ENCODE measurements at places on chromosomes 6 and 20.

- no peak for DNase-seq
- peaks cover 16% of the 10 kb centered on the region for H3K27me3 ChIP-seq
- H3K4me3 ChIP-seq: no peak overlapping the region
Measured at GRCh38 chr6:33746036-33746600, 587 bp downstream of the IP6K3 start.

- no peaks in the 10 kb centered on the region for H3K27me3 ChIP-seq
- no peaks in the 10 kb centered on the region for H3K36me3 ChIP-seq
- DNase-seq: no peak
- H3K4me3 ChIP-seq: no peak overlapping the region
- H3K27ac ChIP-seq: no peak overlapping the region
- H3K4me1 ChIP-seq: no peaks in the 10 kb centered on the region
Measured at GRCh38 chr6:140001005-140001404, 626.6 kb upstream of the CITED2 start.

- DNase-seq: peak; percentile 27
- peak overlapping the region; percentile 94 for H3K4me3 ChIP-seq
- H3K4me1 ChIP-seq: peaks cover 48% of the 10 kb centered on the region
- no peaks in the 10 kb centered on the region for H3K27me3 ChIP-seq
- H3K36me3 ChIP-seq: peaks cover 6% of the 10 kb centered on the region
Measured at GRCh38 chr6:166958926-166959861, 2.8 kb upstream of the RNASET2 start.

GRCh38 chr20:14055127-14055742 is 59.9 kb downstream of the MACROD2 start:
- H3K27me3 ChIP-seq: peaks cover 7% of the 10 kb centered on the region
- no peaks in the 10 kb centered on the region for H3K4me1 ChIP-seq
- DNase-seq: peak; percentile 7
- H3K27ac ChIP-seq: no peak overlapping the region
- H3K36me3 ChIP-seq: no peaks in the 10 kb centered on the region

GRCh38 chr6:119234457-119234856 is 115.1 kb downstream of the MAN1A1 start:
- no peak overlapping the region for H3K27ac ChIP-seq
- peak; percentile 3 for DNase-seq
- no peak overlapping the region for H3K4me3 ChIP-seq
- peaks cover 4% of the 10 kb centered on the region for H3K36me3 ChIP-seq

DNA sequence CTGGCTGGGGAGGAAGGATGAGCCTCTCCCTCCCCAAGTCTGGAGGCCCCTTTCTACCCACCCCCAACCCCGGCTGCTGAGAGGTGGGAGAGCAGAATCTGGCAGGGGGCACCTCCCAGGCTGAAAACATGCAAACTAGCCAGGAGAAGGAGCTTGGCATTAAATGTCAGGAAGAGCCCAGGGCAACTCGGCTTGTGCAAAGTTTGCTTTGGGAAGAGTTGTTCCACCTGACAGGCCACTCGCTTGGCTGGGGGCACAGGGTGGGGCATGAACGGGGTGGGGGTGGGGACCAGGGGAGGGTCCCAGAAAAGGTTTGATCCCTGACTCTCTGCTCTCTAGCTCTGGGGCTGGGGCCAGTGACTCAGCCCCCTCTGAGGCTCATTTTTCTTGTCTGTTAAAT is 3.0 kb downstream of the SPDEF start:
- no peaks in the 10 kb centered on the region for H3K4me1 ChIP-seq
- H3K27me3 ChIP-seq: no peaks in the 10 kb centered on the region
- H3K4me3 ChIP-seq: no peak overlapping the region

DNA sequence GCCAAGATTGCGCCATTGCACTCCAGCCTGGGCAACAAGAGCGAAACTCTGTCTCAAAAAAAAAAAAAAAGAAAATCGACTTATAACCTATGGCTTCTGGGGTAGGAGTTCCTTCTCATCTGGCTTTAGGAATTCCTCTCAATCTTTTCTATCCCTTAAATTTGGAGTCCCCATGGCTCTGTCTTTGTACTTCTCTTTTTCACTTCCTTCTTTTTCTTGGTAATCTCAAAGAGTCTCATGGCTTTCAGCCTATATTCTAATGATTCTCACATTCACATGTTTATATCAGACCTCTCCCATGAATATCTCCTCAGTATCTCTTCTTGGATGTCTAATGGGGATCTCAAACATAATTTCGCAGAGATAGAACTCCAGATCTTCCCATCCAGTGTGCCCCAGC is 42.8 kb upstream of the RALGAPA2 start:
- H3K36me3 ChIP-seq: no peaks in the 10 kb centered on the region
- no peak for DNase-seq
- H3K27ac ChIP-seq: no peak overlapping the region
- peaks cover 20% of the 10 kb centered on the region for H3K27me3 ChIP-seq
- peaks cover 9% of the 10 kb centered on the region for H3K4me1 ChIP-seq
- H3K4me3 ChIP-seq: no peak overlapping the region

- DNase-seq: peak; percentile 29
- H3K4me3 ChIP-seq: no peak overlapping the region
- H3K27ac ChIP-seq: no peak overlapping the region
- H3K4me1 ChIP-seq: no peaks in the 10 kb centered on the region
- no peaks in the 10 kb centered on the region for H3K36me3 ChIP-seq
Measured at GRCh38 chr6:29531668-29532067, 27.9 kb downstream of the UBD start.

- H3K27ac ChIP-seq: no peak overlapping the region
- peak; percentile 55 for DNase-seq
- H3K4me1 ChIP-seq: peaks cover 4% of the 10 kb centered on the region
- H3K4me3 ChIP-seq: peak overlapping the region; percentile 9
- no peaks in the 10 kb centered on the region for H3K36me3 ChIP-seq
- peaks cover 79% of the 10 kb centered on the region for H3K27me3 ChIP-seq
Measured at GRCh38 chr20:56343861-56344381, 14.9 kb upstream of the FAM210B start.

DNA sequence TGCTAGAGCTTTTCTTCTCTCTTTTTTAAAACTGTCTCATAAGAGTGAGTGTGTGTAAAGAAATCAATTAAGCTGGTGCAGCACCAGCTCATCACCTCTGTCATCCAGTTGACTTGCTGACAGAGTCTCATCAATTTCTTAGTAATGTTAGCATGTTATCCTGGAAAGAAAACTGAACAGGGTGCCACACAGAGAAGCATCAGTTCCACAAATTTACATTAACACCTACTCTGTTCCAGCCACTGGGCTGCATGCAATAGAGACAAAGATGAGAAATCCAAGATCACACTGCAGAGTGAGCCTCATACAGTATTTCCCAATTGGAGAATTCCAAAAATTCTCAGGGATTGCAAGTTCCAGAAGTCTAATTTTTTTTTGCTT is 207.0 kb upstream of the CITED2 start:
- peaks cover 20% of the 10 kb centered on the region for H3K27me3 ChIP-seq
- no peak for DNase-seq
- no peak overlapping the region for H3K4me3 ChIP-seq
- no peaks in the 10 kb centered on the region for H3K36me3 ChIP-seq
- H3K27ac ChIP-seq: no peak overlapping the region

GRCh38 chr20:61757678-61758563 is 307.8 kb downstream of the TAF4 start:
- DNase-seq: no peak
- H3K27ac ChIP-seq: no peak overlapping the region

GRCh38 chr6:20129290-20130088 is 82.8 kb downstream of the MBOAT1 start:
- H3K4me1 ChIP-seq: peaks cover 5% of the 10 kb centered on the region
- no peaks in the 10 kb centered on the region for H3K27me3 ChIP-seq
- DNase-seq: no peak
- no peak overlapping the region for H3K4me3 ChIP-seq
- no peak overlapping the region for H3K27ac ChIP-seq
- H3K36me3 ChIP-seq: no peaks in the 10 kb centered on the region

DNA sequence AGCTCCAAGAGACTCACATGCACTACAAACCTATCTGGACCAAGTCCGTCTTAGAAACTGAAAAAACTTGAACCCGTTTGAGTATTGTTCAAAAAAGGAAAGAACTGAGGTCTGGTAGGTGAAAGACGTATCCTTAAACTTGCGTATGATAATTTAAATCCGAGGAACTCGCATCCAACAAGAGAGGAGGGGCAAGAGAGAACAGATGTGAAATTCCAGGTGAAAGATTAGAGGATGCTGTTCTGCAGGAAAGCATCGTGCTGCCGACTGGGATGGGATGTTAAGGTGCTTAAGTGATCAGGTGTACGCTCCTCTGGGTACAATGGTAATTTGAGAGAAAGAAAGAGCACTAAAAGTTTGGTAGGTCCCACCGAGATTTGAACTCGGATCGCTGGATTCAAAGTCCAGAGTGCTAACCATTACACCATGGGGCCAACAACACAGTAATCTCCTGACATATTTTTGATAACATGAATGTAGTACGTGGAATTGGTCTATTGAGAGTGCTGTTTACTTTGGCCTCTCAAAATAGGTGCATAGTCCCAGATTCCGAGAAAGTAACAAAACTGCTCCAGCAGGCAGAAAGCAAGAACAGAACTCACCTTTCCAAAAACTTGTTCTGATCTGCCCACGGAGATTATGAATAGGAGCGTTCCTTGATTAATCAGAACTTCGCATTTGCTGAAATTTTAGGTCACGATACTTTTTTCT is 53.5 kb upstream of the BTN3A2 start:
- H3K27ac ChIP-seq: peak overlapping the region; percentile 99
- H3K36me3 ChIP-seq: peaks cover 3% of the 10 kb centered on the region
- no peaks in the 10 kb centered on the region for H3K27me3 ChIP-seq
- DNase-seq: peak; percentile 65
- peaks cover 51% of the 10 kb centered on the region for H3K4me1 ChIP-seq

DNA sequence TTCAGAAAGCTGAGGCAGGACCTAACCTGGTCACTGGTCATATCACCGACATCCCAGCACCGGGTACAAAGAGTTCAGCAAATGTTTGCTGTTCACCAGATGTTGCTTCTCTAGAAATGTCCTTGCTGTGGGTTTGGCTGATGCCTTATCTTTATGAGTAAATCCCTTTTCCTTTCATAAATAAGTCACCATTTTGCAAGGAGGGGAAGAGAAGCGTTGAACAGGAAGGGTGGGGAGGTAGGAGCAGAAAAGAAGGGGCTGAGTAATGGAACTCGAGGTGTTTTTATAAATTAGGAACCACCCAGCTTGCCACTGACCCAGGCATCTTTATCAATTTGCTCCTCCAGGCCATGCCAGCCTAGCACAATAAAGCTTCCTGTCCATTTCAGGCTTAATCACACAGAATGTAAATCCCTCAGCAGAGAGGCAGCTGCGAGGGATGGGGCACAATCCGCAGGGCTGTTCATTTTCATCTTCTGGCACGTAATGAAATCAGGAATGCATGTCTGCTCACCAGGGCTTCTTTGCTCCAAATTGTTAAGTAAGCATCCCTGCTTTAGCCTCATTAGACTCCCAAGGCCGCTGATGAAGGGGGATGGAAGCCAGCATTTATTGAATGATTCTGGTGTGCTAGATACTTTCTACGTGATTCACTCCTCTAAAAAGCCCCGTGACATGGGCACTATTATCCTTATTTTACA is 371.9 kb upstream of the CHD6 start:
- no peaks in the 10 kb centered on the region for H3K4me1 ChIP-seq
- H3K36me3 ChIP-seq: no peaks in the 10 kb centered on the region
- no peak overlapping the region for H3K27ac ChIP-seq
- no peak for DNase-seq

DNA sequence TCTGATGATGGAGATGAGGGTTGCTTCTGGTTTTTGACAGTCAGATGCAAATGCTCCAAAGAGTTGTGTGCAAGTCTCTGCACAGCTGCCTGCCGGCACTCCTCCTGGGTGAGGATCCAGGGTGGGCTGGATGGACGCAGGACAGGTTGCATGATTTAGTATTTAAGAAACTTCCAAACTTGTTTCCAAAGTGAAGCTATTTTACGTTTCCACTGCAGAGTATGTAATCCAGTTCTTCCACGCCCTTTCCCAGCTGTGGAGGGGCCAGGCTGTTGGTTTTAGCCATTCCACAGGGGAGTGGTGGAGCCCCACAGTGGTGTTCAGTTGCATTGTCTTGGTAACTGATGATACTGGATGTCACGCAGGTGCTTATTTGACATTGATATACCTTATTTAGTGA is 157.3 kb downstream of the THBS2 start:
- DNase-seq: no peak
- no peaks in the 10 kb centered on the region for H3K27me3 ChIP-seq
- no peak overlapping the region for H3K27ac ChIP-seq
- H3K4me3 ChIP-seq: no peak overlapping the region
- no peaks in the 10 kb centered on the region for H3K4me1 ChIP-seq

GRCh38 chr6:34050691-34051090 is 95.2 kb downstream of the GRM4 start:
- no peak overlapping the region for H3K27ac ChIP-seq
- H3K4me1 ChIP-seq: no peaks in the 10 kb centered on the region
- DNase-seq: no peak

- H3K27me3 ChIP-seq: no peaks in the 10 kb centered on the region
- no peak overlapping the region for H3K27ac ChIP-seq
- H3K4me1 ChIP-seq: no peaks in the 10 kb centered on the region
- DNase-seq: no peak
- no peaks in the 10 kb centered on the region for H3K36me3 ChIP-seq
- no peak overlapping the region for H3K4me3 ChIP-seq
Measured at GRCh38 chr20:15726416-15726815, 846.8 kb downstream of the KIF16B start.

DNA sequence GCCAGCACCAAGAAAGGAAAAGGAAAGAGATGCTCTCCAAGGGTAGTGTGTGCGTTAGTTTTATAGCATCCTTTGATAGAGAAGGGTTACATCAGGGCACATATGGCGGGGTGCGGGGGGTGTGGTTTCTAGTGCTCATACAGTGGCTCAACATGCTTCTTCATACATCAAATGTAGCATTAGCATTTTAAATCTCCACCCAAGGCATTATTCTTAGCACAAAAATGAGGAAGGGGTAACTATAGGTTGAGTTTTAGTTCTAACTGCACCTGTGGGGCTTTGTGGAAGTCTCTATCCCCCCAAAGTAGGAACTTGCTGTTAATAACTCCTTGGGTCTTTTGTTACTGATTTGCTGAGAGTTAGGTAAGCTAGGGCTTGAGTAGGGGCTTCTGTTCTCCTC is 89.3 kb downstream of the CEP57L1 start:
- H3K4me3 ChIP-seq: no peak overlapping the region
- H3K4me1 ChIP-seq: no peaks in the 10 kb centered on the region
- H3K36me3 ChIP-seq: no peaks in the 10 kb centered on the region
- no peak overlapping the region for H3K27ac ChIP-seq
- no peak for DNase-seq
